MV-4-11 (cell line): ENCODE measurements at places on chromosomes 6 and 20.

DNA sequence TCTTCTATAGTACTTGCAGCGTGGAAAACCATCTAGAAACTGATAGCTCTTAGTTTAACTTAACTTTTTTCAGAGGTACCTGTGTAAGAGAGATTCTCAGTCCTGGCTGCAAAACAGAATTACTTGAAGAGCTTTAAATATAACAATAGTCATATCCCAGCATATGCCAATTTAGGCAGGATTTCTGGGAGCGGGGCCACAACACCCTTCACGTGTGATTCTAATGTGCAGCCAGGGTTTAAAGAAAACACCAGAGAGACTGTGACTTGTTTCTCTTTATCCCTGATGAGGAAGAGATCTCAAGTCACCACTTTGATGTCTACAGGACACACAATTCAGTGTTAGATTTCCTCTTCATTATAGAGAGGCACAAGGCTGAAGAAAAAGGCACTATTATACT, 103.7 kb downstream of the PDSS2 start:
- DNase-seq: no peak

GRCh38 chr6:136873748-136874147, 48.4 kb upstream of the SLC35D3 start:
- DNase-seq: no peak

DNA sequence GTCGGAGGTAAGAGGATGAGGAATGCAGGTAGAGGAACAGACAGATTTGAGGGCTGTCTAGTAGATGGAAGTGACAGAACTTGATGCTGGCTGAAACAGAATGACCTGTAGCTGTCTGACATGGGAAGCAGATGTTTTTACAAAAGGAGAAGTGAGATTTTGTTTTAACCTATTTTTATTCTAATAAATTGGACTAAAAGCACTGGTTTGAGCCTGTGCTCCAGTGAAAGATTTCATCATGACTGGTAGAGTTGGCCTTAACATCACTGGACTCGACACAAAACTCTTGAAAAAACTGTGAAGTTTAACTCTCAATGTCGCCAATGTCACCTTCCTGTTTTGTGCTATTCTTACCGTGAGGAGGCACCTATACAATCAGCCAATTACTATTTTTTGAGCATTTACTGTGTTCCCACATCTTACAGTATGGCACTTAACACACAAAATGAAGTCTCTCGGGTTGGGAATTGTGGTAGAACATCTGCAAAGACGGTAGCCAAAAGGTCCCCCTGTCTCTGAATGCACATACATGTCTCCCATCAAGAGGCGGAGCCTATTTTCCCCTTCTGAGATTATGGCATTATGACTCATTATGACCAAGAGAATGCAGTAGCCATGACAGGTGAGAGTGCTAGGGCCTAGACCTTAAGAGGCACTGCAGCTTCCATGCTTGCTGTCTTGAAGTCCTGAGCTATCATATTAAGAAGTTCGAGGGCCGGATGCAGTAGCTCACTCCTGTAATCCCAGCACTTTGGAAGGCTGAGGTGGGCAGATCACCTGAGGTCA, 93.2 kb downstream of the FOXF2 start:
- DNase-seq: peak; percentile 58

DNA sequence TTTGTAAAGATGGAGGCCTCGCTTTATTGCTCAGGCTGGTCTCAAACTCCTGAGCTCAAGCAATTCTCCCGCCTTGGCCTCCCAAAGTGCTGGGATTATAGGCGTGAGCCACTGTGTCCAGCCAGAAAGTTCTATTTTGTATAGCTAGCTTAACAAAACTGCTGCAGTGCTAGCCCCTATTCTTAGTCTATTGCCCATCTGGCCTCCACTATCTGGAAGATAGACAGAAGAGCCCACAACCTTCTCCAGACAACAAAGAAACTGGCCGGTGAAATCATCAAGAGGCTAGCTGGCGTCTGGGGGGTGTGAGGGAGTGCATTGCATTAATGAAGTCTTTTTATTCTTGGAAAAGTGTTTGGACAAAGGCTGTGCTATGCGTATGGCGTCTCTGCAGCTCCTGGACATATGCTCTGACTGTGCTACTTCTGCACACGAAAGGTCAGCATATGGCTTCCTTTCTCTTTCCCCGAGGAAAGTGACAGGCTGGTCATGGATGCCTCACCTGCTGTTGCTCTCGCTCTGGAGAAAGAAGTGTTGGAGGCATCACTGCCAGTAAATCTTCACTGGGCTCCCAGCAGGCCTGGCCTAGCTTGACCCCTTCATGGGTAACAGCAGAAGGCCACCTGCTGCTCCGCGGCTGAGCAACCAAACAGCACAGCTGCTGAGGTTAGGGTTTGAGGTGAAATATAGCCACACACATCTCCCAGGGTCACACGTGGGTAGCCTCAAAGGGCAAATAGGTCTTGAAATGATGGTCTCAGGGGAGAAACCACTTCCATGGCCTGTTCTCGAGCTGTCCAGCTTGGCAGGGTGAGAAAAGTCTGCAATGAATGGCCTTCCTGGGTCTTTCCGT, 95.1 kb upstream of the IYD start:
- DNase-seq: peak; percentile 31

DNA sequence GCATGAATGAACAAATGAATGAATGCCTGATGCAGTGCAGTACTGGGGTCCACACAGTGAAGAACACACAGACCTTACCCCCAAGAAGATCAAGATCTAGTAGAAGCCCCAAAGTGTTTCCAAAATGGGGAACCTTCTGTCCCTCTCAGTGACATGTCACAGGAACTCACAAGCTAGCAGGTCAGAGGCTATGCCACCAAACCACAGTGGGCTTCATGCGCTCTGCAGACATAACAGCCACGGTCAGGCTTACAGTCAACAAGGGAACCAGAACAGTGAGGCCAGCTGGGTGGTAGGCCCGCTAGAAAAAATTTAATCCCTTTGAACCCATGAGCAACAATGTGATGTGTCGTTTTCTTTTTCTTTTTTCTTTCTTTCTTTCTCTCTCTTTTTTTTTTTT, 20.2 kb upstream of the ARFGEF2 start:
- peak; percentile 89 for DNase-seq

DNA sequence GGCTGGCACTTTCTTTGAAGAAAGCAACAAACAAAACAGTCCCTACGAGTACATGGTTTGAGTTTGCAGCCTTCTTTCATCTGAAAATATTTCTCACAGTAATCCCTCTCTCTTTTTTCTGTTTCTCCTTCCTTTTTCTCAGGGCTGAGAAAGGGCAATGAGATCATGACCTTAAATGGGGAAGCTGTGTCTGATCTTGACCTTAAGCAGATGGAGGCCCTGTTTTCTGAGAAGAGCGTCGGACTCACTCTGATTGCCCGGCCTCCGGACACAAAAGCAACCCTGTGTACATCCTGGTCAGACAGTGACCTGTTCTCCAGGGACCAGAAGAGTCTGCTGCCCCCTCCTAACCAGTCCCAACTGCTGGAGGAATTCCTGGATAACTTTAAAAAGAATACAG, 80.7 kb upstream of the CLDN20 start:
- peak; percentile 58 for DNase-seq

- DNase-seq: no peak
These were observed 445.1 kb upstream of the JAG1 start for GRCh38 chr20:11118802-11119380.

DNA sequence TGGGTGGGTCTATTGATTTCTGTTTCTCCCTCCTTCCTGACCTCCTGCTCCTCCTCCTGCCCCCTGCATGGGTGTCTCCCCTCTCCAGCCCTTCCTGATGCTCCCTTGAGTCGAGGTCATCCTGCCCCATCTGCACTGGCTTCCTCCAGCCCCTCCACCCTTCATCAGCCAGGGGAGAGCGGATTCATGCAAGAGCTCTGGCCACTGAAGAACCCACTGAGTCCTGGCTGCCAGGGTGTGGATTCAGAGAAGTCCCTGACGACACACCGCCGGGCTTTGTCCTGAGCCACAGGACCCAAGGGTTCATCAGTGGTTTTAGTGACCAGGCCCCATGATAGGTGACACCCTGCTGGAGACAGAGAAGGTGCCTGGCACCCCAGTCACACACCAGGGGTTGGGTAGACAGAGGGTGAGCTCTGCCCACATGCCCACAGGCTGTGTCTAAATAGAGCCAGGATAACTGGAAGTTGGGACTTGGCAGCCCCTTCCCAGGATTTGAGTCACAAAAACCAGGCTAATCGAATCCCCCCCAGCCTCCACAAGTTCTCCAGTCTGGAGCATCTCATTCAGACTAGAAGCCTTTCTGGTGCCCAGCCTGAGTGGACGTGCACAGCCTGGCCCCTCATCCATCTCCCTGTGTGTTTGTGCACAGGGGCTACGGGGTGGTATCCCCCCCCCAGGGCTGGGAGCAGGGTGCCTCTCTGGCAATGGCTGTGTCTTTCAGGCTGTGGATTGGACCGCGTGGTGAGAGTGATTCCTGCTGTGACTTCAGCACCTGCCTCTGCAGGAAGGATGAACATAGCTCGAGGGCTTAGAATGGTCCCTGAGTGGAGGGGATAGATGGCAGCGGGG, 1.2 kb downstream of the GFRA4 start:
- DNase-seq: no peak

DNA sequence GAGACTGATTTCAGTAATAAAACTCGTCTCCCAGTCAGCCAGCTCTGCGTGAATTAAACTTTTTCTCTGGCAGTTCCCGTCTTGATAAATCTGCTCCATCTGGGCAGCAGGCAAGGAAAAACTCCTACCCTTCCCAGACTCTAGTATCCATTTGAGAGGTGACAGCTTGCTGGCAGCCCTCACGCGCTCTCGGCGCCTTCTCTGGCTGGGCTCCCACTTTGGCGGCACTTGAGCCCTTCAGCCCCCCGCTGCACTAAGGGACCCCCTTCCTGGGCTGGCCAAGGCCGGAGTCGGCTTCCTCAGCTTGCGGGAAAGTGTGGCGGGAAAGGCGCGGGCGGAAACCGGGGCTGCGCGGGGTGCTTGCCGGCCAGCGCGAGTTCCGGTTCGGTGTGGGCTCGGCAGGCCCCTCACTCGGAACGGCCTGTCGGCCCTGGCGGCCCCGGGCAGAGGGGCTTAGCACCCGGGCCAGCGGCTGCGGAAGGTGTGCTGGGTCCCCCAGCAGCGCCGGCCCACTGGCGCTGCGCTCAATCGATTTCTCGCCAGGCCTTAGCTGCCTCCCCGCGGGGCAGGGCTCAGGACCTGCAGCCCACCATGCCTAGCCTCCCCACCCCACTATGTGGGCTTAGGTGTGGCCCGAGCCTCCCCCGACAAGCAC, 21.8 kb upstream of the GMPR start:
- DNase-seq: no peak

GRCh38 chr6:119312441-119312840, 37.1 kb downstream of the MAN1A1 start:
- no peak for DNase-seq

- no peak for DNase-seq
These were observed 4.6 kb downstream of the SLC17A2 start for GRCh38 chr6:25925876-25926275.

GRCh38 chr6:134195164-134195906, 122.6 kb downstream of the SGK1 start:
- DNase-seq: no peak

DNA sequence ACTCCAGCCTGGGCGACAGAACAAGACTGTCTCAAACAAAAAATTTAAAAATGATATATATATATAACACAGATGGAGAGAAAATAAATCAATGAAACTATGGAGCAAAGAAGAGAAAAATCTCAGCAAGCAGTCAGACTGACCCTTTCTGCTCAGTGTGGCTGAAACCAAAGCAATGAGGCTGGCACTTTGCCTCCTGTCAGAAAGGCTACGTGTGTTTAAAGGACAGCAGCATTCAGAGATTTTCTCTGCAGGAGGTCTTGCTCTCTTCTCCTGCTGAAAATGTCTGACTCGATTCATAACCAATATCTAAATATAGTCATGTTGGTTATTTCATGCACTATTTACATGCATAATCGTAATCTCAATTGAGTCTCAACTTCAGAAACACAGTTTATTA, 527.0 kb upstream of the JARID2 start:
- no peak for DNase-seq

GRCh38 chr6:78962448-78962847, 95.1 kb downstream of the IRAK1BP1 start:
- DNase-seq: no peak

GRCh38 chr6:57177545-57178265, 5.6 kb downstream of the BAG2 start:
- no peak for DNase-seq

DNA sequence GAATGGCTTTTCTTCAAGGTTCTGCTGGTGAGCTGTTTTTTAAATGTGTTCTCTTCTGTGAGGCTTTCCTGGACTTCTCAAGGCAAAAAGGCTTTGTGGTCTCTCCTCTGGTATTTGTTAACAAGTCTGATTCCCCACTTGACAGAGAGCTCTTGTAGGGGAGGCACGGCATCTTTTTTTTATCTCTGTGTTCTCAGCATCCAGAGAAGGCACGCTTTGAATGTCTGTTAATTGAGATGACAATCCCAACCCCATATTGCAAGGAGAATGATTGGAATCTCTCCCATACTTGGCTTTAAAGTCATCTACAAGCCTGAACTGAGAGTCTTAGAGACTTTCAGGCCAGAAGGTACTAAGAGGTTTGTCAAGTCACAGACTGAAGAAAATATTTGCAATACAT, 22.6 kb downstream of the EDN1 start:
- DNase-seq: no peak

- no peak for DNase-seq
These were observed 506 bp downstream of the RGS17 start for GRCh38 chr6:153130515-153131036.

GRCh38 chr6:21604081-21604480, 10.5 kb downstream of the SOX4 start:
- DNase-seq: no peak

- DNase-seq: peak; percentile 36
These were observed 27.3 kb downstream of the RIMS1 start for GRCh38 chr6:71913444-71914234.

DNA sequence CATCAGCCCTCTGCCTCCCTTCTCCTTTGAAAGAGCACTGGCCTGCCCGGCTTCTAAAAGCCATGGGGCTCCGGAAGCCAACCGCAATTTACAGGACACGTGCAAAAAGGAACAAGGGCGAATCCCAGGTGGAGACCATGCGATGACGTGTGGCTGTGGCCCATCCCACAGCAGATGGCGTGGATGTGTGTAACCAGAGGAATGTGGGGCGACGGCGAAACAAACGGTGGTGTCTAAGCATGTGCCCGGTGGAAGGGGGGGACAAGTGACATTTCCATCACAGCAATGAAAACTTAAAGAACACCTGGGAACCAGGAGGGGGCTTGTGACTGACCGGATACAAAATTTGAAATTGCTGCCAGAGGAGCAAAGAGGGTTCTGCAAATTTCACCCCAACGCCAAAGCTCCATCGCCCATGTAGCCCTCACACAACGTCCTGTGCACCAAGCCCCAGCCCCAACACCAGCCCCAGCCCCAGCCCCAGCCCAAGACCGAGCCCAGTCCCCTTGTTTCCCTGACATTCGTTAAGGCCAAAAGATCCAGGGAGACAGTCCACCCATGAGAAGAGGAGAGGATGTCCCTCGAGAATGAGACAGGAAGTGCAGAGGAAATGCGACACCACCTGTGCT, 159.7 kb upstream of the ZNF337 start:
- no peak for DNase-seq

- no peak for DNase-seq
These were observed 212.7 kb downstream of the TMEM242 start for GRCh38 chr6:157110607-157111006.

- DNase-seq: no peak
These were observed 162.6 kb upstream of the THBS2 start for GRCh38 chr6:169416249-169416648.
